Activated CD8-positive, alpha-beta memory T cell treated with anti-CD3 and anti-CD28 coated beads, Interleukin-2, amount 50 U/mL, for 4 hours (primary cell): ENCODE measurements at places on chromosomes 16 and 17.

GRCh38 chr17:31573861-31574260 is 182.4 kb downstream of the RAB11FIP4 start:
- DNase-seq, result no peak

DNA sequence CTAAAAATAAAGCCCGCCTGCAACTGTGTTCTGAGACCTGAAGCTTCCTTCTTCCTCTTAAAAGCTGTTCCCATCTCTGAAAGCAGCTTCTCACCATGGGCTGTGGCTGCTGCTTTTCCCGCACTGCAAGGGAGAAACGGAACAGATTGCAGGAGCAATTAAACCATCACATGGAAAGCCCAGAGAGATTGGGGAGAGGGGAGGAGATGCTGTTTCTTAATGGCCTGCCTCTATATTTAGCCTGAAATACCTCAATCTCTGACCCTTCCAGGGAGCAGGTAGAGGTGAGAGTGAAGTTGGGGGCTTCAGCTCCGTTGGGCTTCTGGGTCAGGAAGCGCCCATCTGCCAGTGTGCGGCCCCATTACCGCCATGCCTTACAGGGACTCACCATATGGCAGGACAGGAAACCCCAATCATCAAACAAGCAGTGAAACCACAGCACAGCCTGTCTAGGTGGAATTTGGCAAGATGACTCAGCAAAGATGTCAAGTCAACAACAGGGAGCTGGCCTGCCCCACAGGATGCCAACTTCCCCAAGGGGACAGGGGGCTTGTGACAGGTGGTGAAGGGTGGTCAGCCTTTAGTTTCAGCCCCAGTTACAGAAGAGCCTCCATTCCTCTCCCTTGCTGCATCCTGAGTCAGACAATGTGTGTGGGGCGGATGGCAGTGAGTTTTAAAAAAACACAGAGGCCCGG is 286.6 kb upstream of the CCL2 start:
- no peak for DNase-seq

DNA sequence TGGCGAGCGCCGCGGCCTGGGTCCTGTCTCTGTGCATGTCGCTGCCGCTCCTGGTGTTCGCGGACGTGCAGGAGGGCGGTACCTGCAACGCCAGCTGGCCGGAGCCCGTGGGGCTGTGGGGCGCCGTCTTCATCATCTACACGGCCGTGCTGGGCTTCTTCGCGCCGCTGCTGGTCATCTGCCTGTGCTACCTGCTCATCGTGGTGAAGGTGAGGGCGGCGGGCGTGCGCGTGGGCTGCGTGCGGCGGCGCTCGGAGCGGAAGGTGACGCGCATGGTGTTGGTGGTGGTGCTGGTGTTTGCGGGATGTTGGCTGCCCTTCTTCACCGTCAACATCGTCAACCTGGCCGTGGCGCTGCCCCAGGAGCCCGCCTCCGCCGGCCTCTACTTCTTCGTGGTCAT is 6.8 kb downstream of the SSTR5 start:
- no peak for DNase-seq

DNA sequence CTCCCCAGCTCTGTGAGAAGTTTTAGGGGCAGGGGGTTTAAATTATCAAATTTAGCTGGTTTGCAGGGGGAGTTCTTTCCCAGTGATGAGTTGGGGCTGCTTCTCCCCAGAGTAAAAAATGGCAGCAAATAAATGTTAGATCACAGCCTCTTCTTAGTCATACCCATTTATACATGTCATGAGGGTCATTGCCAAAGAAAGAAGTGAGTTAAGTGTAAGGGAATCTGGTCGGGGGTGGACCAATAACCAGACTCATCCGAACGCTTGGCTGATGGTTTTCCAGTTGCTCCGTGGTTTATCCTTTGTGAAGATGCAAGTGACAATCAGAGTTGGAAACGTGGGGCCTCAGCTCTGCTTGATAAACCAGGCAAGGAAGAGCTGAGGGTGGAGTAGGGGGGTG is 87.1 kb downstream of the PLXDC1 start:
- no peak for DNase-seq

GRCh38 chr16:2516391-2517240 is 2.9 kb downstream of the ATP6V0C start:
- no peak for DNase-seq

DNA sequence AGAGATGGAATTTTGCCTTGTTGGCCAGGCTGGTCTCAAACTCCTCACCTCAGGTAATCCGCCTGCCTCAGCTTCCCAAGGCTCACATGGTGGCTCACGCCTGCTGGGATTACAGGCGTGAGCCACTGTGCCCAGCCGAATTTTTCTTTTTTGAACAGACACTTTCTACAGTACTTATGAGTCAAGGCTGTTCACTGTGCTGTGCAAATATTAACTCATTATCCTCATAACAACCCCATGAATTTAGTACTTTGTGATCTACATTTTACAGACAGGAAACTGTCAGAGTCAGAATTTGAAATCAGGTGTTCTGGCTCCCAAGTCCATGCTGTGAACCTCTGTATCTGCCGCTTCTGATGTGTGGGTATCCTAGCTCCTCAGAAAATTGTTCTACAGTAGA is 25.7 kb upstream of the RASL10B start:
- no peak for DNase-seq
